ENCODE measurements at places on chromosomes 4 and X.

DNA sequence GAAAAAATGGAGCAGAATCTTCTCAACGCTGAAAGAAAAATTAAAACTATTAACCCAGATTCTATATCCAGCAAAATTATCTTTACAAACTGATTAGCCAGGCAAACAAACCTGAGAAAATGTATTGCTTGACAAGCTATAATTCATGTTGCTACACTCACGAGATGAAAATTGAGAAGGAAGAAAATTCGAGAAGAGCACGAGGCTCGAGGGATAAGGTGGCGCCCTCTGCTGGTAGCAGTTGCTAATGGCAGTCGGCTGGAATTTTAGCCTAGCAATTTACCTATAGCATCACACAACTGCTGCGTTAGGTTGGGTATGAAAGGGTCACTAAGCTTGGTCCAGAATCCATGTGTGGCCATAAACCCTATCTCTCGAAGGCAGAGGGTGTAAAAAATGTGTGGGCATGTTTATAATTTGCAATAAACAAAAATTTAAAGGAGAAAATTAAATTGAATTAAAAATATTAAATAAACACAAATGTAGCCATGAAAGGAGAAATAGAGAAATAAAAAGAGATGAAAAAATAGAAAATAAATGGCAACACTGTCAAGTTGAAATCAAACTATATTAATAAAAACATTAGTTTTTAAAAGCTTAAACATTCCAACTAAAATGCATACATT, 126.6 kb downstream of the PPP4R3C start:
- no peak for DNase-seq

- DNase-seq, result no peak
Measured at GRCh38 chrX:50813843-50814661, at the start of gene SHROOM4. SHROOM4 (minus strand) TSS chrX:50814194; CDS start chrX:50814018, 176 bp downstream.

- no peak for DNase-seq
Measured at GRCh38 chr4:13881892-13882291, 254.4 kb upstream of the BOD1L1 start.

DNA sequence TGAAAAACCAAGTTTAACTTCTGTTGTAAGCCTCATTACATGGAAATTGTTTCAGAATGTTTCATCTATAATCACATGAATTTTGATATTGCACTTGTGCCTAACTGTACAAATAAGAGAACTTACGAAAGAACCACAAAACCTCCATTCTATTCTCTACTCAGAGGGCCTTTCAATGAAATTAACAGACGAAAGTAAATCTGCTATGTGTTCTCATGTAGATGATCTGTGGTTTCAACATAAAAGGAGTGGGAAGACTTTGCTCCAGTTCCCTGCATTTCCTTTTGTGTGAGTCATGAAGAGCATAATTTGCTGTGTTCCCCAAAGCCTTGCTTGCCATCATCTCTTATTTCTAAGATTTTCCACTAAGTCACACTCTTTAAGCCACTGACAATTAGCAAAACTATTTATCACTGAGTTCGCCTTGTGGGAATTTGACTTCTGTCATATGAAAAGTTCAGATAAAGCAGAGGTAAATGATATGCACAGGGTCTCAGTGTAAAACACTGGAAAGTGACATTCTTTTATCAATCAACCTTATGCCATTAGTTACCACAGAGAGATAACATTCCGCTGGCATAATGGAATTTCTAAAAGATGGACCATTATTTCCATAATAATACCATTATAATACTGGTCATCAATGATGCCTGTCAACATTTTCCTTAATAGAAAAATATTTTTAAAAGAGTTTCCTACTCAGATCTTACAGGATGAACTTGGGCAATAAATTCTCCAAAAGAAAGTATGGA, 329.8 kb downstream of the NR3C2 start:
- no peak for DNase-seq

DNA sequence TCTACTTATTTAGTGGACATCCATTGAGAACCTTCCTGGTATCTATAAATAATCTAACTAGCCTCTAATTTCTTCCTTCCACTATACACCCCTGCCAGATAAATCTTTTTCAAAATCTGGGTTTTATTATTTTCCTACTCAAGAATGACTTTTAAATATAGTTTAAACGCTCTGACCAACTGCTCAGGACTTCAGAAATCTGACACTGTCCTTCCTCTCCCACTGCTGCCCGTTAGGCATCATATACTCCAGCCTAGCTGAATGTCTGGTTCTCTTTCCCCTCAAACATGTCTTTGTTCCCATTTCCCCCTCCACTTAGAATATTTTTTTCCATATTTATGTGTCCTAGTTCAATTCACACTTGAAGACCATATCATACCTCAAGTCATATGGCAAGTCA, 35.2 kb upstream of the CBLL2 start:
- DNase-seq, result no peak

- no peak for DNase-seq
Measured at GRCh38 chr4:17560065-17560673, 16.8 kb upstream of the LAP3 start.

DNA sequence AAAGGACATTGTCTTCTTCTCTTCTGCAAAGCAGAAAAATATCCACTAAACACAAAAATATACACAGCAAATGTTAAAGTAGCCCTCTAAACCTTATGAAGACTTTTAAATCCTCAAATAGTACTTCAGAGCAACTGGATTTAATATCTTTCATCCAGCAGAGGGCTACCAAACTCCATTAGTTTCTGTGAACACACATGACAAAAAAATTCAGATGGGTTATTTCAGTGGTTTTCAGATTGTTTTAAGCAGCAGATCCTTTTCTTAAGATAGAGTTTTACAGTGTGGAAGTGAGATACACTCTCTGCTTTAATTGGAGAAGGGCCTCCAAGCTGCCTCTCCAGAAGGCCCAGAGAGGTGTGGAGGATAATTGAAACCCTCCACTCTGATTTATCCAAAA, 56.7 kb downstream of the ANK2 start:
- no peak for DNase-seq

- DNase-seq, result no peak
Measured at GRCh38 chr4:99998062-99998867, 48.2 kb upstream of the H2AZ1 start.

GRCh38 chr4:139890816-139891215, 225.2 kb downstream of the MGST2 start:
- DNase-seq, result no peak

- no peak for DNase-seq
Measured at GRCh38 chr4:175371091-175371490, 441.0 kb downstream of the GPM6A start.

DNA sequence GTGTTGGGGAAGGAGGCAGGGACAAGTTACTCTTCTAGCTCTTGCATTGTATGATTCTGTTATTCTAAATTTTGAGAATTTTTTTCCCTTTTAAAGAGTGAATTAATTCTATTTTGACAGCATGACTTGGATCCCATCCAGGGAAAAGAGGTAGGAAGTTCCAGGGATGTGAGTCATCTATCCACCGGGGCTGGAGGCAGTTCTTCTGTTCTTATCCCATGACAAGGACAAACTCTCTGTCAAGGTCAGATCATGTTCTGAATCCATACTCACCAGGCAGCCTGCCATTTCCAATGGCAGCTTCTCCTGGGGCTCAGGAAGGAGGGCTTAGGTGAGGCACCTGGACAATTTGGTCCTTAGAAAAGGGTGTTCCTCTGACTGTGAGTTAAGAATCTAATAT, 132.0 kb upstream of the MED14 start:
- no peak for DNase-seq

- DNase-seq, result no peak
Measured at GRCh38 chrX:108332281-108332680, 105.9 kb downstream of the COL4A6 start.

- no peak for DNase-seq
Measured at GRCh38 chrX:106039920-106040319, 1.4 kb upstream of the SERPINA7 start.

DNA sequence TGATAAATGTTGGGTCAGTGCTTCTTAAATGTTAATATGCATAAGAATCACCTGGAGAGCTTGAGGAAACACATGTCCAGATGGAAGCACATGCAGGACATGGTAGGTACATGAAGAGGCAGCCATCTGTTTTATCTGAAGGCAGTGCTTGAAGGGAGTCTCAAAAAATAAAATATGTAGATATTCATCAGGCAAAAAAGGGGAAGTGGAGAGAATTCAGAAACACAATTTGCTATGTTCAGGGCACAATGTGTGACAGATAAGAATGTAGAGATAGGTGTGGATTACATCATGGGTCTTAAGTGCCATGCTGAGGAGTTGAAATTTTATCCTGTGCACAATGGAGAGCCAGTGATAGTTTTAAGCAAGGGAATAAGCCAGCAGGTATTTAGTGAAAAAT, 59.6 kb upstream of the CASK start:
- DNase-seq, result no peak

DNA sequence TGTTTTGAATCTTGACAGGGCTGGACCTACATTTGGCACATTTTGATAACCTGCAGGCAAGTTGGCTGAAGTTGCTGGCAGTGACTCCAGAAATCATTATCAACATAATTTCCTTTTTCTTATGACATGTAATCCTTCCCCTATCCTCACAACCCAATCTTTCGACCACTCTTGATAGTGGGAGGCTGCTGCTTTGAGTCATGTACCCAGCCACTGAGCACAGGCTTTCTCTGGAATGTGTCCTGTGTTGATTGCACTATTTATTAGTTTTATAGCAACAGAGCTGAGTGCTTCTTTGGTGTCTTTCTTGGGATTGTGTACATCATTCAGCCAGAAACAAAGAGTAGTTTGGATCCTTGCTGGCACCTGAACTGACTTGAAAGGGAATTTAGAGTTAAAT, 183.1 kb upstream of the LEF1 start:
- no peak for DNase-seq

GRCh38 chrX:52870046-52870445, 2.2 kb upstream of the XAGE3 start:
- DNase-seq, result no peak

- no peak for DNase-seq
Measured at GRCh38 chrX:22037911-22038537, 5.9 kb downstream of the PHEX start.

- DNase-seq, result no peak
Measured at GRCh38 chr4:22343606-22344005, 172.3 kb downstream of the ADGRA3 start.

GRCh38 chrX:150298841-150299551, 64.1 kb upstream of the MAMLD1 start:
- DNase-seq, result no peak

DNA sequence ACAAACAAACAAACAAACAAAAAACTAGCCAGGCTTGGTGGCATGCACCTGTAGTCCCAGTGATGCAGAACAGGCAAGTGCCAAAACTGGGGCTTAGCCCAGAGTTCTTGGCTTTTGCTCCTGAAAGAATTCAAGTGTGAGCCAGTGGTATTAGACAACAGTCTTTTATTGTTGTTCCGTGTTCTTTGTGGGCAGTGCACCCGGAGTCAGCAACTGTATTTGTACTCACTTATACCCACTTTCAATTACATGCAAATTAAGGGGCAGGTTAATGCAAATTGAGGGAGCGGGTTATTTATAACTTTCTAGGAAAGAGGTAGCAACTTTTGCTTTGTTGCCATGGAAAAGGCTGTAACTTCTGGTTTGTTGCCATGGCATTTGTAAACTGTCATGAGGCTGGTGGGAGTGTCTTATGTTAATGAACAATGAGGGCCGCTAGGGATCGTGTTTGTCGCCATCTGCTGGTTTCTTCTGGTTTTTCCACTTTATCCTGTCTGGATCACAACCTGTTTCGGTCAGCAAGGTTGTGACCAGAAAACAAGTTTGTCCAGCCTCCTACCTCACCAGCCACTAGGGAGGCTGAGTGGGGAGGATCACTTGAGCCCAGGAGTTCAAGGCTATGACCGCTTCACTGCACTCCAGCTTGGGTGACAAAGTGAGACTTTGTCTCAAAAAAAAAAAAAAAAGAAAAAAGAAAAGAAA, 88.8 kb upstream of the ESX1 start:
- peak; percentile 4 for DNase-seq

GRCh38 chr4:135282676-135283075, 1081.1 kb upstream of the PABPC4L start:
- no peak for DNase-seq

GRCh38 chr4:173746424-173746823, 216.4 kb upstream of the HAND2 start:
- no peak for DNase-seq

All from T-helper 2 cell treated with Interferon-gamma antibody and Interleukin-4, amounts not matched to agents 5 μg/mL and 100 μg/mL, for 36 hours (primary cell).